CD4-positive, alpha-beta T cell treated with Interleukin-12 subunit alpha and Interleukin-12 subunit beta, for 1 hour (primary cell): ENCODE measurements at places on chromosomes 3 and 15.

DNA sequence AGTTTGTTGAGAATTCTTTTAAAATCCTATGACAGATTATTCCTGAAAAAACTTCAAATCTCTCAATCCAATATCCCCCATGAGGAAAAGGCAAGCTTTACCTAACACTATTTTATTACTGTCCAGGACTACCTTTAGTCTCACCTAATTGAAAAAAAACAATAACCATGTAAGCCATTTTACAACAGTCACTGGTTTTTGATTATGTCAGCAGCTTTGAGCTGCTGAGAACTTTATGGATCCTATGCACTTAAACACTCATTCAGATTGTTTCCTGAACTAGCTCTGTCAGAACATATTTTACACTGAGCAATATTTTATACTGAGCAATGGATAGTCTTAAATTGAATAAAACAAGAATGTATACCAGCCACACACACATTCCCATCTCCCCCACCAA is 79.9 kb downstream of the ZBBX start:
- no peak for DNase-seq

DNA sequence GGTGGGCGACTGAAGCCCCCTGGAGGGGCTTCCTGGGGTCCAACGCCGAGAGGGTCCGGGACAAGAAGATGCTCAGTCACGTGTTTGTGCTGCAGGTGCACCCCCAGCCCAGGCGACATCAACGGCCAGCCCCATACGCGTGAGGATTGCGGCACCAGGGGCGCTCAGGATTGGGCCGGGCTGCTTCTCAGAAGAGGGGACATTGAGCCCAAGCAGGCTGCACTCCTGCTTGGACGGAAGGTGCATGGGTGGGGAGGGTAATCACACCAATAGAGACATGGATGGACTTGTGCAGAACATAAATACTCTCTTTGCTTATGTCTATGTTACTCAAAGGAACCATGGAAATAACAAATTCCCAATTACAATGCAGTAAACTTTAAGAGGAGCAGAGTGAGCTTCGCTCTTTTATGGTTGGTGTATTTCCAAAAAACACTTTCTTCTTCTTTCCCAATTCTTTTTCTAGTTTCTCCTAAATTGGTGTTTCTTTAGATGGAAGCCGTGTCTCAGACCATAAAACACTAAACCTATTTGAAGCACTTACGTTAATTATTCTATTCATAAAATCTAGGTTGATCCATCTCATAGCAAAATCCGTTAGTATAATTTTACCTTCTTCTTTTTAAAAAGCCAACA is 182.7 kb downstream of the GOLGA6L6 start:
- no peak for DNase-seq

- peak; percentile 23 for DNase-seq
Observed at GRCh38 chr3:70120357-70120966, 120.9 kb downstream of the SAMMSON start.

GRCh38 chr3:12369598-12369997 is 80.7 kb downstream of the PPARG start:
- DNase-seq, result no peak
